Tibial artery (tissue), 4 donors: ENCODE measurements at places on chromosomes 2 and 18.

- peak; percentile 78 for DNase-seq
These were observed 239.6 kb downstream of the MREG start for GRCh38 chr2:215773728-215774127.

- no peak for DNase-seq
These were observed 104.3 kb downstream of the ARL6IP6 start for GRCh38 chr2:152822676-152823075.

GRCh38 chr2:235599596-235600338 lies 105.9 kb downstream of the AGAP1 start:
- DNase-seq, result no peak

- DNase-seq, result no peak
These were observed 105.3 kb downstream of the CABLES1 start for GRCh38 chr18:23240609-23240930.

GRCh38 chr2:198441901-198442300 lies 637.5 kb downstream of the PLCL1 start:
- no peak for DNase-seq

- DNase-seq, result no peak
These were observed 4.2 kb upstream of the TWSG1 start for GRCh38 chr18:9330419-9330818.

- no peak for DNase-seq
These were observed 207.2 kb downstream of the RND3 start for GRCh38 chr2:150280231-150280630.

GRCh38 chr2:212013626-212014025 lies 525.0 kb downstream of the ERBB4 start:
- no peak for DNase-seq

DNA sequence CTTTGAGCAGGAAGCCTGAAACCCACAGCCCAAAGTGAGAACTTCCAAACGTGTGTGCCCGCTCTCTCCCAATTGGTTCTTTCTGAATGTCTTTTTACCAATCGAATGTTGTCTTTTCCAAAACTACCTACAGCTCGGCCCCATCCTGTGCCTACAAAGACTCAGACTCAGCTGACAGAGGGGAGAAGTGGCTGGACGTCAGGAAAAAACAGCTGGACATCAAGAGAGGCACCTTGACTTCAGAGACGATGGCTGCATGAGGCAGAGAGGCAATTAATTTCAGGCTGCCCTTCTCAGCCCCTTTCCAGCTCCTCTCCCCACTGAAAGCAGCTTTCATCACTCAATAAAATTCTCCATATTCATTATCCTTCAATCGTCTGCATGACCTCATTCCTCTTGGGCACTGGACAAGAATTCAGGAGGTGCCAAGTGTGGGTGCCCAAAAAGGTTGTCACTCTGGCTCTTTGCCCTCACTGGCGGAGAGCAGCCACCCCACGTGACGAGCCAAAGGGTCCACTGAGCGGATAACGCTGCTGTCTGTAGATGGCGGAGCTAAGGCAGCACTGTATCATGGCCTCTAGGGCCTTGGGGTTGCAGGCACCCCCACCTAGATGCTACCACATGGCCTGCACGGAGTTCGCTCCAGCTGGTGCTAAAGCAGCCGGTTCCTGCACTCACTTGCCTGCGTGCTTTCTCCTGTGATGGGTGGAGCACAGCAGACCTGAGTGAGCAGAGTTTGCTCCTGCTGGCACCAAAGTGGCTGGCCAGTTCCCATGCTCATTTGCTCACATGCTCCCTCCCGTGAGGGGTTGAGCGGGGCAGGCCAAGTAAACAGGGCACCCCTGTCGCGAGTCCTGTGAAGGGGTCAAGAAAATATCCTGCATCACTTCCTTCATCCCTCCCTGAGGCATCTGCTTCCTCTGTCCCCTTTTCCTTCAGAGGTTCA lies 37.9 kb downstream of the FAM210A start:
- no peak for DNase-seq

GRCh38 chr2:235924675-235925063 lies 243.5 kb downstream of the GBX2 start:
- DNase-seq, result no peak

DNA sequence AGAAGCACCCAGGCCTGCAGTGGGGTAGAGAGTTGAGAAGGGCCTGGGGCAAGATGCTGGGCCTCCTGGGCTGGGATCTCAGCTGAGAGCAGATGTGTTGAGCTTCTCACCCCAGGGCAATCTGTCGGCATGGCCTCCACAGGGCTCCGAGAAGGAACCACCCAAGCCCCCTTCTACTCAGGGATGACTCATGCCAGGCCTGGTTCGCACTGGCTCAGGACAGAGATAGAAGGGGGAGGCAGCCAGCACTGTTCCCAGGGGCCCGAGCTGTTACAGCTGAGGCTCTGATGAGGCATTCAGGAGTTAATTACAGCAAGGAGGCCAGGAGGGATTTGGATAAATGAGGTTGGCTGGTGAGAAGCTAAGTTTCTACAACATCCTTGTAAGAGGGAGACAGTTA lies 62.5 kb downstream of the CENPO start:
- peak; percentile 73 for DNase-seq

- DNase-seq, result no peak
These were observed 75.2 kb upstream of the CD28 start for GRCh38 chr2:203631068-203631757.

GRCh38 chr2:134155134-134155533 lies 98.7 kb upstream of the MGAT5 start:
- DNase-seq, result no peak

GRCh38 chr2:222575618-222576017 lies 80.3 kb downstream of the FARSB start:
- no peak for DNase-seq

- DNase-seq, result no peak
These were observed 6.7 kb downstream of the COA5 start for GRCh38 chr2:98601532-98602132.

DNA sequence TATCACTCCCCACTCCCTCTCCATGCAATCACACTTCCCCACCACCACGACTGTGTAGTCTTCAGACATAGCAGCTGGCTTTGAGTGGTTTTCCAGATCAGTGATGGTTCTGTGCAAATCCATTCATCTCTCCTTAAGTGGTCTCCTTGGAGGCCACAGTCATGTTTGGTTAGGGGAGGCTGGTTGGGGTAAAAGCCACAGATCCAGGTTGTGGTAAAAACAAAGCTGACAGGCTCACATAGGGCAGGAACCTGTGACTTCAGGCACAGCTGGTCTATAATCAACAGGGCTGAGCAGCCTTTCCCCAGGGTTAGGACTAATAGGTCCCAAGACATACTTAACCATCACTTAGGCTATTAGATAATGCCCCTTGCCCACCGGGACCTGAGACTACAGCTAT lies 46.2 kb upstream of the FZD7 start:
- DNase-seq, result no peak

DNA sequence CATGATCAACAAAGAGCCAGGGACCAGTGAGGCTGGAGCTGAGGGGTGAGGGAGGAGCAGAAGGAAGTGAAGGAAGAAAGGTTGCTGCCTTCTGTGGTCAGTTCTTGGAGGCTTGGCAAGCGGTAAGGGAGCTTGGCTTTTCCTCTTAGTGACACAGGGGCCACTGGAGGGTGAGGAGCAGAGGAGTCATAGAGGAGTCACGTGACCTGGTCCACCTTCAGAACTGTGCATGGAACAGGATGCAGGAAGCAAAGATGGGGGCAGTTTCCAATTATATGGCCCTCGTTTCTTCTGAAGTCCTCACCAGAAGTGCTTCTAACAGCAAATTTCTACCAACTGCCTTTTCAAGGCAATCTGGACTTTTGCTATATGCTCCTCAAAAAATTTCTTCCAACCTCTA lies 326.9 kb upstream of the SMIM21 start:
- no peak for DNase-seq

- DNase-seq, result no peak
These were observed 176.1 kb downstream of the VAPA start for GRCh38 chr18:10089881-10090280.

GRCh38 chr2:165762723-165763122 lies 31.3 kb downstream of the GALNT3 start:
- DNase-seq, result no peak

GRCh38 chr18:13540477-13541182 lies 185.7 kb downstream of the FAM210A start:
- DNase-seq, result no peak

DNA sequence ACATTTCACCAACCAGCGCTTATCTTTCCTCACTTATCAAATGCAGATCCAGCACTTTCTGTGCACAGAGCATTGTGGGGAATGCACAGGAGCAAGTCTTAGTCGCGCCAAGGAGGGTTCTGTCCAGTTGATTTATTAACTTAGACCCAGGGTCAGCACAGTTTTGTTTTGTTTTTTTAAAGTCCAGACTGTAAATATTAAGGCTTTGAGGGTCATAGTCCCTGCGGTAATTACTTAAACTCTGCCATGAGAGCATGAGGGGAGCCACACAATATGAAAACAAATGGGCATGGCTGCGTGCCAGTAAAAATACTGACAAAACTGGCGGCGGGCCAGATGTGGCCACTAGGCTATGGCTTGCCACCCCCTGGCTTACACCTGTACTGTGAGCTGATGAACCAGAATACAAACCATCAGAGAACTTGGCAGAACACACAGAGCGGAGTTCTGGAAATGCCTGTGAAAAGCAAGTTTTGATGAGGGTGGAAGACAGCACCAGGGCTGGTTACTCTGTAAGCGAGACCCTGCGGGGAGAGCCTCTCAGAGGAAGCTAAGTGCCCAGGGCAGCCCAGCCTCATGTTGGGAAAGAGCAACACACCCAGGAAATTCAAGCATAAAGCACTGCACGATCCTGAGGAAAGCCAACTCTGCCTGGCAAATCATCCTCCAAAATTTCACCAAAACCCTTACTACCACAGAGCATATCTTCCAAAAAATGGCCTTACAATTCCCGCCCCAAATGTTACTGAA lies 43.6 kb downstream of the L3MBTL4 start:
- DNase-seq, result no peak

DNA sequence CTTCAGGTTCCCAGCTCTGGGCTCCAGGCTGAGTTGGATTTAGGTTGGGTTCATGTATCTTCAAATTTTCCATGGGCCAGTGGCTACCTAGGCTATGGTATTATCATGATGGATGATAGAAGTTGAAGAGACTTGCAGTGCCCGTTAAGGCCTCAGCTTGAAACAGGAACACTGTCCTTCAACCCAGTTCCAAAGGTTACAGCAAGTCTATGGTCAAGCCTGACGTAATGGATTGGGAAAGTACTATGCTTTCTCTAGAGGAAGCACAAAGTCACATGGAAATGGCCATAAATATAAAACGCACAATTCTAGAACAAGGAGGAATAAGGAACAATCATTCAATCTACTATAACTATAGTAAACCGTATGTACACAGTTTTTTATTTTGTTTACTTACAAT lies 593.2 kb downstream of the ZEB2 start:
- DNase-seq, result no peak

DNA sequence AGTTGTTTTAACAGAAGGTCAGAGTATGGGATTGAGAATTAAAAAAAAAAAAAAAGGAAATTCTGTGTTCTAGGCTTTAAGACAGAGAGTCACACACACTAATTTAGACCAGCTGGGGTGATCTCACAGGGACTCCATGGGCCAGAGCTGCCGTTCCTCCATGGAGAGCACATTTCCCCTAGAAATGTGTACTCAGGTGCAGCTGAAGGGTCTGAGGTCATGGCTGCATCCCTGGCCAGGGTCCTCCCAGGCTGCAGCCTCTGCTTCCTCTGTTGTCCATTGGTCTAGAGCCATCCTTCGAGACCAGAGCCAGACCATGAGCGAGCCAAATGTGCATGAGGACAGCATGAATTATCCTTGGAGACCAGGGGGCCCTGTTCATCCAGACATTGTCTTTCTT lies 190.1 kb upstream of the TNP1 start:
- no peak for DNase-seq

DNA sequence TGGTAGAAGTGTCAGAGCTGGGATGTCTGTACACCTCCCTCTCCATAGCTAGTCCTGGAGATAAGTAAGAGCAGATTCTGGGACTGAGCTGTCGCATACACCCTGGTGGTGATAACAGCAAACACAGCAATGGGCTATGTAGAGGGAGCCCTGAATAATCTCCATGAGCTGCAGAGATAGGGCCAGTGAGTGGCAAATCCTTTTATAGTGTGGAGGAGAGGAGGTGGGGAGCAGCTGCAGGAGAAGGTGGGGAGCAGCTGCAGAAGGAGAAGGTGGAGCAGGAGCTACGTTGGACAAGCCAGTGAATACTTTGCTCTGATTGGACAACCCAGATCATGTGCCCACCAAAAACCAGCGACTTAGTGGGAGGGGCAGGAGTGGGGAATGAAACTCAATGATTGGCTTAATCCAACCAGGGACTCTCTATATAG lies 85.5 kb downstream of the TMEM247 start:
- DNase-seq, result no peak

DNA sequence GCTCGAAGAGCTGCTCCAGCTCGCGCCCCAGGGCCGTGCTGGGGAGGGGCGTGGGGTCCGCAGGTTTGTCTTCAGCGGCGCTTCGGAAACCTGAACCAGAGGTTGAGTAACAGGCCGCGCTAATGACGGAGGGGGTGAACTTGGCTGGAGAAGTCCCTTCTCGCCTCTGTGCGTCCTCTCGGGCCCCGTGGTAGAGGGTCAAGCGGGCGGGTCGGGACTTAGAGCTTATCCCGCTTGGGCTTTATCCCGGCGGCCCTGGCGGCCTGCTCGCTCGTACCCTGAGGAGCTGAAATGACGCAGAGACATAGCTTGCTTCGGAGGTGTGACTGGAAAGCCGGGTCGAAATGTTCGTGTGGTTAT lies 479 bp downstream of the RNMT start:
- DNase-seq, result peak; percentile 83

DNA sequence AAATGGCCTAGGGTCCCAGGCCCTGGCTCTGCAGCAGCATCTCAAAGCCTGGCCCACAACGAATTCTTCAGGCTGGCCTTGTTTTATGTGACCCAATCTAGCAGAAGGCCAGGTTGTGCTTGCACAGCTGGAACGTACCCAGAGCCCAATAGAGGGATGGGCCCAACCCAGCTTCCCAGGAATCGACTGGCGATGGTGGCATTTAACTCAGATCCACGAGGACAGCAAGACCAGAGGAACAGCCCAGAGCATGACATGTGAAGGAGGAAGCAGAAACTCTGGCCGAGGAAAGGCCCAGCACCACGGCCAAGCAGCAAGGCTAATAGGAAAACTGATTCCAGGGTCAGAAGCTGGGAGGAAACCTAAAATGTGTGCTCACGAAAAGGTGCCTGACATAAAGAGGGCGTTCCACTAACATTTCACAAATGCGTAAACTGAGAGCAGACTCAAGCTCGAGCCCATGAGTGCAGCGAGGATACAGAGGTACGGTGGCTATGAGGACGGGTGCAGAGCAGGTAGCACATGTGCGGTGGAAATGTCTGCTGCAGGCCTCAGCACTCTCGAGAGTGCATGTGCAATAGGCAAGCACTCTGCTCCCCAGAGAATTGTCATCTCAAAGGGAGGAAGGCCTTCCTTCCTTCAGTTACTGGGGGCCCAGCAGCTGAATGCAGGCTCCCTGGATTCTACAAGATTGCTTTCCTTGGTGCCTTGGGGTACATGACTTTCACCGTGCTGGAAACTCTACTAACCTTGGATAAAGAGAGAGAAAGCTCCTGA lies 156.9 kb upstream of the GLI2 start:
- no peak for DNase-seq
